Posterior cingulate gyrus (tissue), 11 donors: ENCODE measurements at places on chromosomes 1 and 21.

DNA sequence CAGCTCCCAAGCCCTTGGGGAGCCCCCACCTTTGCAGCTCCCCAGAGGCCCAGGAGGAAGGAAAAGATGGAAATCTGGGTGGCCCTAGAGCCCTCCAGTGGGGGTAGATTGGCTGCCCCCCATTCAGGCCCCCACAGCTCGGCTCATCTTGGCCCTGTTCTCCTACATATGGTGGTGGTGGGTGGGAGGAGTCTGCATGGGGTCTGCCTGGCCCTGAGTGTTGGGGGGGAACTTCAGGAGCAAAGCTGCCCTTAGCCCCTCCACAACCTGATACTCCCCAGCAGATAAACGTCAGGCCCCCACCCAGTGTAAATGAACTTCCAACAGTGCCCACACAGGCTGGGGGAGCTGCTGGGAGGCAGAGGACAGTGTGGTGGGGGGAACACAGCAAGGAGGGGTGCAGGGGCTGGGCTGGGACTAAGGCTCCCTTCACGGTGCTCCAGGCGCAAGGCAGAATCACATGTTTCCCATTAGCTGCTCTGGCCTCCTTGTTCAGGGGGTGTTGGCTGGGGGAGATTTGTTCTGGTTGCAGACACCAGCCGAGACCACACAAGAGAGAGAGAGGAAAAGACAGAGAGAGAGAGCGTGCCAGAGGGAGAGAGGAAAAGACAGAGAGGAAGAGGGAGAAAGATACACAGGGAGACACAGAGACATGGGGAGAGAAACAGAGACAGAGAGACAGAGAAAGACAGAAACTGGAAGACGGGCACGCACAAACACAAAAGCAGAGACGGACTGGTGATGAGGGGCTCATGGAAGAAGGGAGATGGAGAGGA is 42.6 kb downstream of the AHDC1 start:
- no peak for DNase-seq

DNA sequence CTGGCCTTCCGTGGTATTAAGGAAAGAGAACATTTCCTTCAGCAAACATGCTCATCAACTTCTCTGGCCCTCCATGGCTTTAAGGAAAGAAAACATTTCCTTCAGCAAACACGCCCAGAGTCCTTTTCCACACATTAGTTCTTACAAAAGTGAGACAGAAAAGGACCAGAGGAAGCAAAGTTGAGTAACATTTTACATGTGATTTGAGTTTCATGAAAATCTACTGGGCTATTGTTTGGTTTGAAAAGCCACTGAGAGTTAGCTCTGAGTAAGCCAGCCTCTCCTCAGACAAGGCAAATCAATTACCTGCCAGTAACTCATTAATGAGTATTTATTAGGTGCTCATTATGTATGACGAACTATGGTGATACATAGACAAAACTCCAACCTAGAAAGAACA is 78.0 kb downstream of the NID1 start:
- DNase-seq, result no peak

DNA sequence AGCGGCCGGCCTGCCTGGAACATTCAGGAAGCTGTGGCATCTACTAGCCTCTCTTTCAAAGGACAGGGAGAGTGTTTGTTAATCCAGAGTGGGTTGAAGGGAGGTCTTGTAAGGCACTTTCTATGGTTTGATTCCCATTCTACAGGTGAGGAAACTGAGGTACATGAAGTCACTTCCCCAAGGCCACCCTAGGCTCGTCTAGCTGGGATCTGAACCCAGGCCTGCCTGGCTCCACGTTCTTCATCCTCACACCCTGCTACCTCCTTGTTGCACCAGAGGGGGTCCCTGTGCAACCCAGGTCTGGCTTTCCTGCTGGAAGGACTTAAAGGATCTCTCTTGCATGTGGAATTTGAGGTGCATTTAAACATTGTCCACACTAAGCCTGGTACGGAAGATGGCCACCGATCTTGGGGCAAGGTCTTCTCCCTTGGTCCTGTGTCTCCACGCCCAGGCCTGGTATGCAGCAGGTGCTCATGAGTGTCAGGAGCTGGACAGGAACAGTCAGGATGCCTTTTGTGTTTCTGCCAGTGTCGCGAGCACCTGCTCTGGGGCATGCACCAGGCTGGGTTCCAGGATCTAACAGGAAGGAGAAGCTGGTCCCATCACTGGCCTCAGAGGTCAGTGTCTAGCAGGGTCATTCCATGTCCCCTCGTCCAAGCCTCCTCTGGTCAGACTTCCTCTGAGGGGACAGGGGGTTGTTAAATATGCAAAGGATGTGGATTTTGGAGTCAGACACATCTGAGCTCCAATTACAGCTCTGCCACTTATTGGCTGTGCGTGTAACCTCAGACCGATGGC is 103.2 kb upstream of the RUNX3 start:
- DNase-seq, result no peak

DNA sequence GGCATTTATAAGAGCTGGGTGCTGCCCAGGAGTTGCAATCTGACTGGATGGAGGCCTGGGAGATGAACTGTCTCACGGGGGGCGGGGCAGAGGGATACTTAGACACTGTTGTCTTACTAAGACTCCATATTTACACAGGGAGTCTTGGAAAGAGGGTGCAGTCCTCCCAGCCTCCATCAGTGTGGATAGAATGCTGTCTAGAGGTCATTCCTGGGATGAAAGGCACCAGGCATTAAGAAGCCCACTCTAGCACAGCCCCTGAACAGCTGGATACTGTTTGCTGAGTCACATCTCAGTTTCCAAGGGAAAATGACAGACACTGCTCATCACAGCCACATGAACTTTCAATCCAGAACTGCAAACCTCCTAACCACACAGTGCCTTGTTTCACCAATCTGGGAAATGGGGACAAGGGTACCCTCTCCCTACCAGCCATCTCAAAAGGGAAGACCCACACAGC is 43.3 kb downstream of the SSBP3 start:
- no peak for DNase-seq

DNA sequence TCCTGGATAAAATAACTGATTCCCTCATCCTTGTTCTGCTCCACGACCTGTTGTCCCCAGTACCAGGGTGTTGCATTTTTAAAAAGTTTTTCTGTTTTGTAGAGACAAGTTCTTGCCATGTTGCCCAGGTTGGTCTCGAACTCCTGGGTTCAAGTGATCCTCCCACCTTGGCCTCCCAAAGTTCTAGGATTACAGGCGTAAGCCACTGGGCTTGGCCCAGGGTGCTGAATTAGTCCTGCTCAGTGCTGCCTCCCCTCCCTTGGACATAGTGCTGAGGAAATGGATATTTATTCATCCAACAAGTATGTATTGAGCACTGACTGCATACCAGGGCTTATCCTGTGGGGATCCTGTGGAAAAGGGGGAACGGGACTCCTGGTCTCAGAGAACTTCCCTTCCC is 126.4 kb downstream of the PTPRU start:
- no peak for DNase-seq

GRCh38 chr21:44498280-44499210 is 41.5 kb downstream of the KRTAP10-1 start:
- DNase-seq, result no peak

- no peak for DNase-seq
Measured at GRCh38 chr1:6294080-6294889, 33.4 kb upstream of the GPR153 start.

DNA sequence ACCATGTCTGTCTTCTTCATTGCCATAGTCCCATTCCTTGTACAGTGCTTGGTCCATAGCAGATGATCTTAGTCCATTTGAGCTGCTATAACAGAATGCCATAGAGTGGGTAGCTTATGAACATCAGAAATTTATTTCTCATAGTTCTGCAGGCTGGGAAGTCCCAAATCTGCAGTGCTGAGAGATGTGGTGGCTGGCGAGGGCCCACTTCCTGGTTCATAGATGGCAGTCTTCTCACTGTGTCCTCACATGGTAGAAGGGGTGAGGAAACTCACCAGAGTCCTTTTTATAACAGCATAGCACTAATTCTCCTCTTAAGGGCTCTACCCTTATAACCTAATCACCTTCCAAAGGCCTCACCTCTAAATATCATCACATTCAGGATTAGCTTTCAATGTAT is 23.1 kb upstream of the RAP1A start:
- no peak for DNase-seq

- DNase-seq, result peak; percentile 37
Measured at GRCh38 chr1:46466477-46467182, 23.0 kb upstream of the DMBX1 start.

DNA sequence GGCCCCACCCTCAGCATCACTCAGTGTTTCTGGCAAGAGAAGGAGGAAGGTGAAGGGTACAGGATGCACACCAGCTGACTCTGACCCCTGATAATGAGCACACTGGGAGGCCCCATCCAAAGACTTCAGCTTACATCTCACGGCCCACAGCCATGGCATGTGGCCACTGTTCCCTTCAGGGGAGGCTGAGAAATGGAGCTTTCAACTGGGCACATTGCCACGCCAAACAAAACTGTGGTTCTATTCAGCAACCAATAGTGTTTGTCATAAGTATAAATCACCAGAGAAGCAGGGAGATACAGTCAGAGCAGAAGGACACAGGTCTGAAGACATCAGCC is 12.7 kb upstream of the TRAF3IP3 start:
- no peak for DNase-seq

- no peak for DNase-seq
Measured at GRCh38 chr21:43307677-43308070, 119.3 kb downstream of the SIK1 start.

GRCh38 chr1:199742547-199742946 is 285.0 kb upstream of the NR5A2 start:
- DNase-seq, result no peak

- no peak for DNase-seq
Measured at GRCh38 chr1:109595531-109595930, 23.9 kb downstream of the GNAT2 start.

GRCh38 chr1:41246568-41246967 is 4.5 kb upstream of the SCMH1 start:
- no peak for DNase-seq

DNA sequence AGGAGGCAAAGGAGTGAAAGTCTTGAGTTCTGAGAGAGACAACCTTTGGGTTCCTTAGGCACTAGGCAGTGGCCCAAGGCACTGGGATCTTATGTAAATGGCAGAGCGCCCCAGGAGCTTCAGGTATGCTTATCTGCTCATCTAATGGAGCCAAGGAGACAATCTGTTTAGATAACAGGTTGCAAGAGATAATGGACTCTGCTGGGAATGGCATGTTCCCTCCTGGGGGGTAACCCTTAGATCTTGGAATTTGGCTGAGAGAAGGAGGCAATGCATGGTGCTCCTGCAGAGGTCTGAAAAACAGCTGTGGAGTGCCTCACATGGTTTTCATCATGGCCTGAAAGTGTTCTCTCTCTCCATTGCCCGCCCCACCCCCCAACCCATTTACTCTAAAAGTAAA is 44.1 kb upstream of the WLS start:
- no peak for DNase-seq

GRCh38 chr1:208879022-208879421 is 634.8 kb upstream of the PLXNA2 start:
- DNase-seq, result no peak

DNA sequence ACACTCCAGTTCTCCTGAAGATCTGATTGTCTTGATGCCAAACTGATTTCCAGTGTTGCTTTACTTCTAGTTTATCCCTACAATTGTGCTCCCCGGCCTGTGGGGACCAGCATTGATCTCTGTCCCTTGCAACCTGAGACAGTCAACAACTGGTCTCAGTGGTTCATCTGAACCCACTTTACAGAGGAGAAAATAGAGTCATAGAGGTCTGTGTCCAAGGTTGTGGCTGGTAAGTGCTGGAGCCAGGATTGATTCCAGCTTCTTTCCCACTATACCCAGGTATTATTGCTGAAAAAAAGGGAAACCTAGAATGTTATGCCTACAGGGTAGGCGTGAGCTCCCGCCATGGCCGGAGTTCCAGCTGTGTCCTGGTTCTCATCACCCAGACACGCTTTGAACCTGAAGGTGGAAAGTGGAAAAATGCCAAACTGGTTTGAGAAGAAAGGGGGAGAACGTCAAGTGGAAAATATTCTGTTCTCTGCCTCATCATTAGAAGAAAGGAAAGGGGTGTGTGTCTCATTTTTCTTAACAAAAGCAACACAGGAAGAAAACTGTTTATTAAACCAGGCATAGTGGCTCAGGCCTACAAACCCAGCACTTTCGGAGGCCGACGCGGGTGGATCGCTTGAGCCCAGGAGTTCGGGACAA is 60.7 kb upstream of the ITPKB start:
- DNase-seq, result no peak

DNA sequence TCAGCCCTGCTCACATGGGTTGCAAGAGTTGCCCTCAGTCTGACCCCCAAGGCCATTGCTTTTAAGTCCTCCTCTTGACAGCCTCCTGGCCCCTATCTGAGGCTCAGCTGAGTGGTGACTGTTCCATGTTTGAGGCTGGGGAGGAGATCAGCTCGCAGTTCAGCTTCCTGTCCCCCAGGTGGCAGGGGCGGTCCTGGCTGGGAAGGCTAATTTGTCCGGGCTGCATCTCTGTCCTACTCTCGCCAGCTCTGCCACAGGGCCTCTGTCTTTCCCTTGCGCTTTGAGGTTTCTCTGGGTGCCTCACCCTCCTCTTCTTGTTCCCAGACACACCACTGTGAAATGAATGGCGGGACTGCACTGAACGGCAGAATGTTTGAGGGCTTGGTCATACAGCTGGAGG is 157.3 kb downstream of the KCNJ6 start:
- DNase-seq, result no peak

DNA sequence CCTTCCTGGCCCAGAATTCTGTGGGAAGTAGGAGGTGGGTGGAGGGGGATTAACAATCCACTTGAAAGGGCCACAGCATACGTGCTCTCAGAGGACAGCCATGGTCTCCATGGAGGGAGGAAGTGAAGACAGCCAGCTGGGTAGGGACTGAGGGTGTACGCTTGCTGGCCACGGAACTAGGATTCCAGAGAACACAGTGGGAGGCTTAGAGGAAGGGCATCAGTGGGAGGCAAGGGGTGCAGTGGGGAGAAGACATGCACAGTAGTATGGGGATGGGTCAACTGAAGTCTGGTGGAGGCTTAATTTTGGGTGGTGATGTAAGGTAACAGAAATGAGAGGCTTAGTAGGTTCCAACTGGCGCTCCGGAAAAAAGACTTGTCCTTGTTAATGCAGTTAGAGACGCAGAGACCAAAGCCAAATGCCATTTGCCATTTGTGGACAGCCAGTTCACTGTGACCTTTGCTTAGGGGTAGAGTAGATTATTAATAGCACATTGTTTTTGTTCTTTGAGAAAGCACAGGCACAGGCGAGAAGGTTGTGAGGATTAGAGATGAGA is 103.0 kb downstream of the ZSCAN20 start:
- DNase-seq, result no peak

DNA sequence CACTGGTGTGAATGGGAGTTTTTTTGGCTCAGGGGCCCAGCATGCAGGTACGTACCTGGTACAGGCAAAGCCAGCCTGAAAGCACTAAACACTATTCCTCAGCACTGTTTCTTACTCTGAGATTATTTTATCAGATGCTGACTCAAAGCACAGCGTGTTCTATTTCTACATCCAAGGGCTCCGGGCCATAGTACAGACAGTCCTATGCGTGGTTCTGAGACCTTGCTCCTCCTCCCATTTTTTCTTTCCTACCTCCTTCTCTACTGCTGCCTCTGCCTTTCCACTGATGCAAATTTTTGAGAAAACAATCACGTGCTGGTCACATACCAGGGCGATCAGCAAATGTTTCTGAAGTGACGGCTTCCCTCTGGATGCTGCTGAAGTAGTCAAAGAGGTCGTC is 36.3 kb downstream of the PDPN start:
- DNase-seq, result no peak

- peak; percentile 80 for DNase-seq
Measured at GRCh38 chr1:2641381-2642130, 8.7 kb upstream of the MMEL1 start.
